OCI-M1 (cell line): ENCODE measurements at places on chromosomes 12 and 14.

- DNase-seq: no peak
These were observed 134.6 kb downstream of the OTOGL start for GRCh38 chr12:80233926-80234325.

DNA sequence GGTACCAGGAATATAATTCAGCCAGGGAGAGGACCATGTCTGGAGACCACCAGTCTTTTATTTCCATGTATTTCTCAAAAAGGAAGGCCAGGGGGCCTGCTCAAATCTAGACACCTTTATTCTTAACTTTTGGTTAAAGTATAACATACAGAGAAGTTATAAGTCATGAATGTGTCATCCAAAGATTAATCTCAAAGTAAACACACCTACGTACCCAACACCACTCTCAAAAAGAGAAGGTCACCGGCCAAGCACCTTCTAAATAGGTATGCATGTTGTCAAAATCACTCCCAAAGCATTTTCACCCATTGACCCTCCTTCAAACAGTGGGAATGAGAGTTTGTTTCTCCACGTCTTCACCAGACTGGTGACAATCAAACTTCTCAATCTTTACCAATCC lies 60.0 kb upstream of the FZD10 start:
- no peak for DNase-seq

- DNase-seq: no peak
These were observed 207.4 kb downstream of the SYNE2 start for GRCh38 chr14:64060199-64060545.

GRCh38 chr12:114479831-114480230 lies 73.9 kb upstream of the TBX5 start:
- no peak for DNase-seq

DNA sequence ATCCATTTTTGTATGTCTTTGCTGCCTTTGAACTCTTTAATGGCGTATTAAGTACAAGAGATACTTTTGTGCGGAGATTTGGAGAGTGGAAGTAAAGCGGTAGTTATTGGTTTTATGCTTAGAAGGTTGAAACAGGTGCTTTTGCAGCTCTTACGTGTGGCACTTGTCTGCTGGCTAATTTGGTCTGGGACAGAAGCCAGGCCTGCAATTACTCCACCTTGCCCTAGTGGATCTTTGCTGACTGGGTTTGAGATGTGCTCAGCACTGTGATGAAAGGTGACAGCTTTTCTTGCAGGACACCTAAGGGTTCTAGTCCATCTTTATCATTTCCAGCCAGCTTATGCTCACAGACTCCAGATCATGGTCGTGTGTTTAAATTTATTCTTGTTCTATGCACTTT lies 252.5 kb downstream of the RPL10L start:
- DNase-seq: no peak

DNA sequence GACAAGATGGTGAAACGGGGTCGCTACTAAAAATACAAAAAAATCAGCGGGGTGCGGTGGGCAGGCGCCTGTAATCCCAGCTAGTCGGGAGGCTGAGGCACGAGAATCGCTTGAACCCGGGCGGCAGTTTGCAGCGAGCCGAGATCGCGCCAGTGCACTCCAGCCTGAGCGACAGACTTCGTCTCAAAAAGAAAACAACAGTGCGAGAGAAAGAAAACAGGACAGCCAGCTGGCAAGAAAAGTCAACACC lies 633 bp upstream of the RNU4-2 start:
- no peak for DNase-seq

GRCh38 chr12:64737539-64737938 lies 21.7 kb downstream of the GNS start:
- DNase-seq: no peak

DNA sequence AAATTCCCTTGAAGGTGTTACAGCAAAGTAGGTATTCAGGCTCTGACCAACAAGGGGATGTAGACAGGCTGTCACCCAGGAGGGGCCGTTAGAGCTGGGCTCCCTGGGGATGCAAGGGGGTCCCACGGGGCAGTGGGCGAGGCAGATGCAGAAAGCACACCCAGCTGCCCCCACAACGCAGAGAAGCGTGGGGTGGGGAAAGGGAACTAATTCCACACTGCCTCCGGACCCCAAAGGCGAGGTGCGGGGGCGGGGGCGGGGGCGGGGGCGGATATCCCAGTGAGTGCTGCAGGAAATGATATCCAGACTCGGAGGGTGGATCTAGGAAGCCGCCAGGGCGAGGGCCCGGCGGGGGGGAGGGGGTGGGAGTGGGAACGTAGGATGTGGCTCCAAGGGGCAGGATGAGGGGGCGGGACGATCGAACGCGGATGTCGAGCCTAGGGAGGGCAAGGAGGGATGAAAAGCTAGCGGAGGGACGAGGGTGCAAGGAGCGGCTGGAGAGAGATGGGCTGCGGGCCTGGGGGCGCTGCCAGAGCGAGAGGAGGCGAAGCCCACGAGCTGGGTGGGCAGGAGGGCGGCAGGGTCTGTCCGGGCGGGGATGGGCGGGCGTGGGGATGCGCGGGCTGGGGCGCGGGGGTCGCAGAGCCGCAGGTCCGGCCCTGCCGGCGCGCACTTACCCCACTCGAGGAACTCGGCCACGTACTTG lies 874 bp downstream of the CDC42BPB start:
- no peak for DNase-seq

DNA sequence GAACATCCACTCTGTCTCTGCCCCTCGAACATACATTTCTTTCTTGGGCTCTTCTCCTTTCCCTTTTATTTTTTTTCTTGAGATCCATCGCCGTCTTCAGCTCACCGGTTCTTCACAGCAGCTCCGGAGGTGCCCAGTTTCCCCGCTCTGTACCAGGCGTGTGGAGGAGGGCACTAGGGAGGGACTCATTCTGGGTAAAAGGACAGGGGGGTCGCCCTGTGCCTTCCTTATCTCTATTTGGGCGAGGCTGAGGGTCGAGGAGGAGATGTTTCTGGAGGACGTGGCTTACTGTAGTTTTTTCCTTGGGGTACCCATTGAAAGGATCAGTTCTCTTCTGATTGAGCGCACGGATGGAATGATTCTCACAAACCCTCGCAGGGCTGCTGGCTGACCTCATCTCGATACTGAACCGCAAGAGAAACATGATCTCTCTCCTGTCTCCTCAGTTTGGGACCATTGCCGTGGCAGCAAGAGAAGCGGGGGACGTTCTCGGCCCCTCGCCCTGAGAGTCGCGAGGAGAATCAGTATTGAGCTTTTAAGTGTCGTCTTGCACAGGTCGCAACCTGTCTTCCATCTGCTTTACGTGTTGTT lies 386 bp downstream of the LIN52 start:
- peak; percentile 53 for DNase-seq

- DNase-seq: peak; percentile 59
These were observed 11.8 kb downstream of the P2RX7 start for GRCh38 chr12:121144416-121144914.

DNA sequence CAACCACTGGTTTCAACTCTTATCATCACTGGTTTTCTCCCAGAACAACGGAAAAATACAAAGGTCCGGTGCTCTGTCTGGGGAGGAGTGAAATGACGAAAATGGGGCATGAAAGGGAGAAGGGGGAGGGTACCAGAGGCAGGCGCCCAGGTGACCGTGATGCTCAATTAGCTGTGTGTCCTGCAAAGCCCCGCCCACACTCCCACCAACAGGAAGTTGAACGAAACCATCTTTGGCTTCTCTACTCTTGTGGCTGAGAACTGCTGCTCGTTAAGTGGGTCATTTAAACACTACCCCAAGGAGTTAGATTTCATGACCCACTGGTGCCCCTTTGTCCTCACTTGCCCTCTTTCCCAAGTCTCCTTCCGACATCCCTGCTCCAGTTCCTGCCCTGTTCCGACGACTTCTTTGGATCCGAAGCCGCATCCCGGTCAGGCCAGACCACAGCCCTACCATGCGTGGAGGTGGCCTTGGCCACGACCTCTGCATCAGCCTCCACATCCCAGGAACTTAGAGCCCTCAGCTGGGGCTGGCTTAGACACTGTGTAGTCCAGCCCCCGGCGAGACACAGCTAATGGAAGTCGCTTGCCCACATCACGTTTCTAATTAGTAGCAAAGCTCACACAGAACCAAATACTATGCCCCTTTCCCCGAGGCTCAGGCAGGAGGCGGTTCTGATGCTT lies 11.4 kb upstream of the LRTM2 start:
- DNase-seq: no peak

GRCh38 chr12:76878899-76879709 lies at the start of gene CSRP2:
Gene CSRP2, minus strand, starts transcription at chr12:76879019. Its CDS starts 12,759 bp downstream, at chr12:76866260.
- peak; percentile 77 for DNase-seq

DNA sequence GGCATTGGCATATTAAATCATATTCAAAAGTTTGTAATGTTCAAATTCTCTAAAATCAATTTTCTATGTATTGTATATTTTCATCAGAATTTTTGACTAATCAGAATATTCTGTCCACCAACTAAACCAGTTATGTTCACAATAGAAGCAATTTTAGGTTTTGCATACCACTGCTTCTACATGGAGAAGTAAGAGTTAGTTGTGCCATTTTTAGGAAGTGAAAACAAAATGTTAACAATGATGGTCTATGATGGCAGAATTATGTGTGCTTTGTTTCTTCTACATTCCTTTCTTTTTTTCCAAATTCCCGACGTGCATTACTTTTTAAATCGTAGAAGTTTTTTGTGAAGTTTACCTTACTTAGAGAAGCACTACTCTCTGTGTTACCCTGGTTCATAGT lies 29.5 kb downstream of the ABHD12B start:
- no peak for DNase-seq

- DNase-seq: no peak
These were observed 4.0 kb downstream of the ASCL1 start for GRCh38 chr12:102961466-102961855.

DNA sequence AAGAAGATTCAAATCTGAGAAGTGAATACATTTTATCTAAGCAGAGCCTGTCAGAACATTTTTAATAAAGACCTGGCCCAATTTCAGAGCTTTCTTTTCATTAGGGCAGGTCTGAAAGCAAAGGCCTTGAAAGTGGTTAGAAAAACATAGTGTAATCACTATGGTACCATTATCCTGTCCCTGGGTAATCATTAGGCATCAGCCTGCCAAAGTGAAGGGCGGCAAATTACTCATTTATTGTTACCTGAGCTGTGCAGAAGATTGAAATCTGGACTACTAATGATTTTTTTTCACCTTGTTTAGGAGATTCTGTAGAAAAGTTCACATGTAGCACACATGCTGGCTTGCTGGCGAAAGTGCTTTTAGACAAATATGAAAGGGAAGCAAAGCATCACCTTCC lies 92.6 kb upstream of the PRKD1 start:
- no peak for DNase-seq

DNA sequence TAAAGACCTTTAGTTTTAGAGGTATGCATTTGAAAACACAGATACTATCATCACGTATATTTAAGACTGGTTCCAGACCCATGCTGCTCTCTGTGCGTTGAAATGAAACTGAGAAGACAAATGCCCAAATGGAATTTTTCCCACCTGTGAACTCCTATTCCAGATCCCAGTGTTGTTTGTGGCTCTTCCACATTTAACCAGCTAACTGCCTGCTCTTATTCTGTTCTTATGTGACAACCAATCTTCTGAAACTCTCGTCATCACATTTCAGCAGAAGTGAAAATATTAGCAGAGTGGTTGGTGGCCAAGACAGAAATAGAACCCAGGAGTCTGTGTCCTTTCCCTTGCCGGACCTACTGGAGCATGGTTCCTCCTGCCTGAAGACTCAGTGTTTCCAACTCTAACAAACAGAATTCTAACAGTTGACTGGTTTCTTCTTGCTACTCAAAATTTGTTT lies 460.2 kb downstream of the RAD51B start:
- DNase-seq: no peak

GRCh38 chr14:95346820-95347219 lies 27.1 kb upstream of the CLMN start:
- no peak for DNase-seq

DNA sequence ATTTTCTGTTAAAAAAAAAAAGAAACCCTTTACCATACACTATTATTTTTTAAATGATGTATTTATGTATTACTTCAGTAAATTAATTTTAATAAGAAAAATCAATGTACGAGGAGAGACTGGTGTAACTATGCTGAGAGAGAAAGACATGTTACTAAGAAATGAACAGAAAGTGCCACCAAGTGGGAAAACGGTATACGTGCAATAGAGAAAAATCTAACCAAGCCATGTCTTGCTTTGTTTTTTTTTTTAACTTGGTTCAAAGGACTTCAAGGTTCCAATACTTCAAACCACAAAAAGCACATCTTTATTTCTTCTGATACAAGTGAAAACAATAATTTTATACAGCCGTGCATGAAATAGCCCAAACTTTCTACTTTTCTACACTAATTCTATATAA lies 22.9 kb downstream of the NDUFA12 start:
- DNase-seq: peak; percentile 24

- DNase-seq: peak; percentile 72
These were observed 302.8 kb downstream of the FSCB start for GRCh38 chr14:44204061-44204835.

DNA sequence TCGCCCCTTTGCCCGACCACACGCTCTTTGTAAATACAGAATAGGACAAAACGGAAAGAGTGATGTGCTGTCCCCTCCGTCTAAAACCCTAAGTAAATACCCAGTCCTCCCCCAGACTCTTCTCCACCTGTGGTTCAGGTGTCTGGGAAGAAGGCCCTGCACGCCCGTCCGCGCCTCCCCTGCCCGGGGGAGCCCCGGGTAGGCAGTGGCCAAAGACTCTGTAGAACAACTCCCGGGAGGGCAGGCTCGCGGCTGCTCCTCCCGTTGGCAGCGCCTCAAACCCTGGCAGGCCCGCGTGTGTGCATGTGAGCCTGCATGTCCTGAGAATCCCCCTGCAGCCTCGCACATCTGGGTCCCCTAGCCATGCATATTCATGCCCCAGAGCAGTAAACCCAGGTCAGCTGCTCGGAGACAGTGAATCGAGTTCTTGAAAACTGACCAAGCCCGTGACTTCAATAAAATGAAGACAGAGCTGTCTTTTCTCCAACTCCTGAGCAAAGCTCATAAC lies 165.8 kb downstream of the MON2 start:
- no peak for DNase-seq

DNA sequence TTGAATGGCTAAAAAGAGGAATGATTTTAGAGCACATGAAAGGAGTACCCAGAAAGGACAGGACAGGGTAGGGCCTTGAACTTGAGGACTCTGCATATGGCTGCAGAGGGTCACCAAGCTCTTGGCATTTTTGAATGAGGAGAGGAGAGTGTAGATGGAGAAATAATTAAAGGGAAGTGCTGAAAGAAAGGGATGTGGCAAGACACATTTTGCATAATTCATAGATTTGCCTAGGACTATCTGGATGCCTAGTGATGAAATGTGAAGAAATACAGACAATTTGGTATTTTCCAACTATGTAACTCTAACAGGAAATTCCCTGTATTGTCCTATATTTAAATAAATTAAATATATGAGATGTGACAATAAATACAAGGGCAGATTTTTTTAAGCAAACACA lies 27.5 kb upstream of the MDM1 start:
- peak; percentile 67 for DNase-seq

DNA sequence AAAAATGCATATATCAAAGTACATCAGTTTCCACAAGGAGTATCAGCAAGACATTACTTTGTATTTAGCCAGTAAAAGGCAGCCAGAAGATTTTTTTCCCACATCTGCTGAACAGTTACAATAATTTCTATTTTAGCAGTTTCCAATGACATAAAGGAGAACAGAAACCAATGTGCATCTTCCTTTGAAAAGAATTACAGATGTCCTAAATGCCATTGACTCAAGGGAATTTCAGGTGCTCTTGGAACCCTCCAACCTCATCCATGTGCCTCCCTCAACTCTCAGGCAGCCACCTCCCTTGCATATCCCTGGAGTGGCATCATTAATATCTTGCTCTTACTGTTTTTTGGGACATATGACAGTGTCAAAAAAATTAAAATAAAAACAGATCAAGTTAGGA lies 62.2 kb upstream of the ST8SIA1 start:
- DNase-seq: no peak

GRCh38 chr12:75656648-75657047 lies 145.2 kb upstream of the KRR1 start:
- no peak for DNase-seq

GRCh38 chr12:72148709-72149108 lies 123.5 kb upstream of the TRHDE start:
- no peak for DNase-seq
